Stimulated activated CD8-positive, alpha-beta memory T cell treated with anti-CD3 and anti-CD28 coated beads, Interleukin-4, amount 100 ng/mL, for 4 hours (primary cell): ENCODE measurements at places on chromosomes 12 and 14.

GRCh38 chr12:90677552-90677951, 277.4 kb downstream of the CCER1 start:
- no peak for DNase-seq

GRCh38 chr12:29164477-29165393, 15.7 kb downstream of the FAR2 start:
- DNase-seq = no peak

GRCh38 chr14:91402771-91403600, 14.6 kb downstream of the CCDC88C start:
- no peak for DNase-seq

DNA sequence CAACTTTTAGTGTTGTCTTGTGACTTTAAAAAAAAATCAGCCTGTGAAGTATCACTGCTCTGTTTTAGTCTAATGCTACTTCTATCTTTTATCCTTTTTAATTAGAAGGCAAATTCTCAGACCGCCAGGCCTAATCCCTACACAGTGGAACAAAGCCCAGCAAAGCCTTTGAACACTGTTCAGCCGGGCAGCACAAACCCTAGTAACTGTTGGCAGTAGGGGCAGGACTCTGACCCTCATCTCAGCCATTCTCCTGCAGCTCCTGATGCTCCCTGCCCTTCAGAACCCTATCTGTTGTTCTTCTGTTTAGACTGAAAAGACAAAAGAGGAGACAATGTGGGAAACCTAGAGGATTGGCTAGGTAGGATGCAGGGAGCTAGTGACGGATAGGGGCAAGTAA, 78.0 kb upstream of the OTX2 start:
- no peak for DNase-seq

DNA sequence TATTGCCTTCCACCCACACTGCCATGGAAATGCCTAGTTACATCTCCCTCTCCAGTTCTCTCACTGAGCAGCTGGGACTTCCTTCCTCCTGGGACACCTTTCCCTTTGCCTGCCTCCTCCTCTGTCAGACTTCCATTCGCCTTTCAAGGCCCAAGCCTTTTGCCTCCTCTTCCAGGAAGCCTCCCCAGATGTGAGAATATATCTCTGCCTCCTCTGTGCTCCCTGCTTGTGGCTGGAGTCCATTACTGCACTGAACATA, 3.1 kb downstream of the IFI27L2 start:
- DNase-seq = no peak

GRCh38 chr14:34025325-34026017, 74.6 kb upstream of the EGLN3 start:
- no peak for DNase-seq

- no peak for DNase-seq
Observed at GRCh38 chr12:38610808-38611350, 294.3 kb downstream of the ALG10B start.

DNA sequence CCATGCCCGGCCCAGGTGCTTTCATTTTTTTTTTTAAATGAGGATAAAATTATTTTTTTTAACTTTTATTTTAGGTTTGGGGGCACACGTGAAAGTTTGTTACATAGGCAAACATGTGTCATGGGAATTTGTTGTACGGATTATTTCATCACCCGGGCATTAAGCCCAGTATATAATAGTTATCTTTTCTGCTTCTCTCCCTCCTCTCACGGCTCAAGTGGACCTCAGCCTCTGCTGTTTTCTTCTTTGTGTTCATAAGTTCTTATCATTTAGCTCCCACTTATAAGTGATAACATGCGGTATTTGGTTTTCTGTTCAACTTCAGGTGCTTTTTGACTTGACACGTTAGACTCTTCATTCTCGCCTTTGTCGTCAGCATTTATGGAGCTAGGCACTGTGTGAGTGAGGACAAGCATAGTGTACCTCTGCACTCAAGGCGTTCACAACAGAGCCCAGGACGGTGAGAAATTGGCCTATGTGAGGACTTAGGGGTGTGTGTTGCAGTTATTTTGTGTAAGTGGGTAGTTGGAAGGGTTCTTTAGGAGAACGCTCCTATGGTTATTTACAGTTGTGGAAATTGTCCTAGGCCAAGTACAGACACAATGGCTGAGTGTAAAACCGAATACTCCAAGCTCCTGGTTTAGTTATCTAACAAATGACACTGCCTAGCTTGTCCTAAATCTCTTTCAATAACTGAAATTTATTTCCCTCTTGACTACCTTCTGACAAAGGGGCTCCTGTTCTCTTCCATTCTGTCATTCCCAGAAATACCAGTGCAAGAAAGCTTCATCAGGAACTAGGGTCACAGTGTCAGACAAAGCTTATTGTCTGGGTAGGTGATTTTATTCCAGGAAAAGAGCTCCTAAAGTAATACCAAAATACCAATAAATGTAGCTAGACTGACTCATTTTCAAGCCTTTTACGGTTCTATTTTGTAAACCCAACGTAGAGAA, 200.5 kb upstream of the PRICKLE1 start:
- DNase-seq = no peak

- DNase-seq = no peak
Observed at GRCh38 chr12:58922849-58923248, 2.5 kb upstream of the LRIG3 start.

DNA sequence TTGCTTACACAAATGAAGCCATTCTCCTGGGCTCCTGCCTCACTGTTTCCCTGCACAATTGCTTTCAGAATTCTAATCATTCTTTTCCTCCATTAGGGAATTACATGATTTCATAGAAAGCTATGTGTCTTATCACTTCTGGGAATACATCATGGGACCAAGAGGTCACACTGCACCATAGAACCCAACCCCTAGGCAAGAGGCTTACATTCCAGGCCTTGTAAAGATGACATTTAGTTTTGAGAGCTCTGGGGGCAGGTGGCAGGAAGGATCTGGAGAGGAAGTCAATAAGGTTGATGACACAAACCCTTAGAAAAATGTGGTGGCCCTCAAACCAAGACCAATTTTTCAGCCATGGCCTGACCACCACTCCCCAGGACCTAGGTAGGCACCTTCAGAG, 57.1 kb downstream of the NUAK1 start:
- DNase-seq = no peak

DNA sequence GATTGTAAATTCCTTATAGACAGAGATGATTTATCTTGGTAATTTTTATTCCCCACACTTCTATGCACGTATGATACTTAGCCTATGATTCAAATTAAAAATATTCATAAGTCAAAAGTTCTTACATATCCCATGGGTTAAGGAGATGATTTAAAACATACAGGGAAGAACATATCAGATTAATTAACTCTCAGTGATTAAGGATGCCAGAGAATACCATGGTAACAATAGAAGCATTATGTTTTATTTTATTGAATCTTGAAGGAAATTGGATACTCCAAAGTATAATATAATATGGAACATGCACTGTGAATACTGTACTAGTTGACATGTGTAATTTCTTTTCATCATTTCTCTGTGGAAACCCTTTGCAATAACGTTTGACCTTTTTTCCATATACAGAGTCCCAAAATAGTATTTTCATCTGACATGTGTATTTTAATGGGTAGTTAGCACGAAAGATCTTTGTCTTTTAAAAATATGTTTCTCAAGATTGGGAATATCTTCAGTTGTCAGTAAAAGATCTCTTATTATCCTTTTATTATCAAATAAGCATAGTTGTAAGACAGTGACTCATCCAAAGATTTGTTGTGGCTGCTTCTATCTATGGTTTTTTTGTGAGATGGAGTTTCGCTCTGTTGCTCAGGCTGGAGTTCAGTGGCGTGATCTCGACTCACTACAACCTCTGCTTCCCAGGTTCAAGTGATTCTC, 166.7 kb downstream of the RAD51B start:
- DNase-seq = no peak

GRCh38 chr12:26266881-26267280, 71.5 kb downstream of the SSPN start:
- DNase-seq = no peak

DNA sequence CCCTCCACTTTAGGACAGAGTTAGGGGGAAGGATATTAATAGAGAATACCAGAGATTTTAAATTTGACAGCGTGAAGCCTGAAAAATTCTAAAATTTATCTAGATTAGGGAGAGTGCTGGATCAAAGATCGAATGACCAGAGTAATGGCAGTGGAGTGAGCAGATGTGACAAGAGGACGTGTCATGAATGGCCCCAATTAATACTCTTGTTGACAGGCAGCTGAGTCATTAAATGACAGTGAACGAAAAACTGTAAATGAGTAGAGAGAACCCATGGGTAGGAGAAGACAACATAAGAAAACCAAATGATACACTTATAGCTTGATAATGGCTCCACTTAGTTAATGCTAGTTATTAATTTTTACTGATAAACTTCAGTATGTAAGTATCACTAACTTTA, 73.9 kb upstream of the PLEKHA5 start:
- DNase-seq = no peak

GRCh38 chr12:114876968-114877680, 193.1 kb upstream of the TBX3 start:
- DNase-seq = no peak

DNA sequence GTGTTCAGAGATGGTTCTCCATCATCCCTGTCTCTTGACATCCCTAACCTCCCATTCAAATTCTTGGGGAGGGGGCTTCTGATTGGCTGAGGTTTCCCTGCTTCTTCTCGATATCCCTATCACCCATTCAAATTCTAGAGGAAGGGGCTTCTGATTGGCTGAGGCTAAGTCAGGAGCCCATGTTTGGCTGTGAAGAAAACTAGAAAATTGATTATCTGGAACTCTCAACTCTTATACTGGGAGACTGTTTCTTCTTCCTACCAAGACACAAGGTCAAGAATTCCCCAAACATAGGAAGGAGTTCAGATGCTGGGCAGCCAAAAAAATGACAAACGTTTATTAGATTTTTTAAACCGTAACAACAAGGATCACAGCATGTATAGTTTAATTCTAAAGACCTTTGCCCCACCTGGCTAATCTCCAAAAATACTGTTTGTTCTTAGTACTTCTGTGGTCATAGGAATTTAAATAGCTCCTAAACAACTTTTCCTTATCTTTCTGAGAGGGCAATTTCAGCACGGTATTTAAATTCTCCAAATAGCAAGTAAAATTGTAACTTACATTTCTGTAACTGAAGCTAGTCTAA, 26.4 kb downstream of the SPIC start:
- DNase-seq = no peak

GRCh38 chr12:989751-990660, 1.0 kb upstream of the ERC1 start:
- peak; percentile 11 for DNase-seq

DNA sequence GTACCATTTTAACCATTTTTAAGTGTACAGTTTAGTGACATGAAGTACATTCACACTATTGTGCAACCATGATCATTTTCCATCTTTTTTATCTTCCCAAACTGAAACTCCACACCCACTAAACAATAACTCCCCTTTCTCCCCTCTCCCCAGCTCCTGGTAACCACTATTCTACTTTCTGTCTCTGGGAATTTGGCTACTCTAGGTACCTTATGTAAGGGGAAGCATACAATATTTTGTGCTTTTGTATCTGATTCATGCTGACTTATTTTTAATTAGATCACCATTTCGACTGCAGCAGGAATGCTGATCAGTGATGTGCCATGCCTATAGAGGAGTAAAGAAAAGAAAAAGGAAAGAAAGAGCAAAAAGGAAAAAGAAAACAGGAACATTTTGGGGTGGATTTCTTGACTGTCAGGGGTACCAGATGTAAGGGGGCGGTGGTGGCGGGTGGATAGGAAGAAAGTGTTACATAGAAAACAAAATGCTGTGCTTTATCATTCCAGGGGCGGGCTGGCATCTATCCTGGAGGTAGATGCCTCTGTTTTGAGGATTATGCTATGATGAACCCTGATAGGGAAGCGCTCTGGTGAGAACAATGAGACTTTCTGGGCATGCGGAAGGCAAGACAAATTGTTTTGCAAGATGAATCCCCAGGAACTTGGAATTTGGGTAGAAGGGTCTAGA, 45.2 kb upstream of the CTDSP2 start:
- no peak for DNase-seq

GRCh38 chr12:23211384-23212320, 586.7 kb downstream of the ETNK1 start:
- no peak for DNase-seq

DNA sequence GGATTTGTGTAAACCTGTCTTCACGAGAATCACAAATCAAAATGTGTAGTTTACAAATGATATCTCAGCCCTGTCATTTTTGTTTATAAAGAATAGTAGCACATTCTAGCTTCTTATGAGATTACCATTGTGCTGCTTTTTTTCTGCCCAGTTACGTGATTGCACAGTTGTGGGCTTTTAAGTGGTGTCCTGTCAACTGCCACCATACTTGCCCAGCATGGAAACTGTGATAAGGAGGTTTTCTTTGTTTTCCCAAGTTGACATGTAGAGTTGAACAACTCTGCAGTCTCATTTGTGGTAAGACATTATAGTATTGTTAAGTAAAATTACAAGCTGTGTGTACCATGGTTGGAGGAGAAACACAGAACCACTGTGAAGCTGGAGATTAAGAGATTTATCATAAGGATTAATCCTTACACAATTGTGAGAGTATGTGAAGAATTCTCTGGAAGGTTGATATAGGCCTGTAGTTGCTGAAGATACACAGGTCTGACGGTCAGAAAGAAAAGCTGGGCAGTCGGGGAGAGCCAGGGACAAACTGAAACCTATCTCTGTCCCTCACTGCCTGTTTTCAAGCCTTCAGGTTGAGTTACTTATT, 12.2 kb downstream of the CHURC1 start:
- DNase-seq = no peak

- no peak for DNase-seq
Observed at GRCh38 chr12:16183541-16183940, 93.9 kb downstream of the SLC15A5 start.
